ENCODE measurements at places on chromosomes 3 and 15.

DNA sequence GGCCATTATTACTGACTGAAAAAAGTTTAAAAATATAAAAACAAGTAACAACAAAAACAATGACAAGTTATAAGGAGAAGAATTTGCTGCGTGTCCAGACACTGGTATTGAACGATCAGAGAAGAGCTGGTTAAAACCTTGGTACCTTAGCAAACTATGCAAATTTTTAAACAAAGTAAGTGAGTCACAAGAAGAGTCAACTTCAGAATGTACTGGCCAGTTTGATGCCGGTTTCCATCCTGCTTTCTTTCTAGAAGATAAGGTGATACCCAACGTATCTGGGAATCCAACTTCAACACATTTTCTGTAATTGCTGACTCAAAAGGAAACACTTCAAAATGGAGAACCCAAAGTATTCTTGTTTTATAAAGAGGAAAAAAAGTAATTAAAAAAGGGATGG, 49.8 kb downstream of the RUBCN start:
- DNase-seq = no peak

DNA sequence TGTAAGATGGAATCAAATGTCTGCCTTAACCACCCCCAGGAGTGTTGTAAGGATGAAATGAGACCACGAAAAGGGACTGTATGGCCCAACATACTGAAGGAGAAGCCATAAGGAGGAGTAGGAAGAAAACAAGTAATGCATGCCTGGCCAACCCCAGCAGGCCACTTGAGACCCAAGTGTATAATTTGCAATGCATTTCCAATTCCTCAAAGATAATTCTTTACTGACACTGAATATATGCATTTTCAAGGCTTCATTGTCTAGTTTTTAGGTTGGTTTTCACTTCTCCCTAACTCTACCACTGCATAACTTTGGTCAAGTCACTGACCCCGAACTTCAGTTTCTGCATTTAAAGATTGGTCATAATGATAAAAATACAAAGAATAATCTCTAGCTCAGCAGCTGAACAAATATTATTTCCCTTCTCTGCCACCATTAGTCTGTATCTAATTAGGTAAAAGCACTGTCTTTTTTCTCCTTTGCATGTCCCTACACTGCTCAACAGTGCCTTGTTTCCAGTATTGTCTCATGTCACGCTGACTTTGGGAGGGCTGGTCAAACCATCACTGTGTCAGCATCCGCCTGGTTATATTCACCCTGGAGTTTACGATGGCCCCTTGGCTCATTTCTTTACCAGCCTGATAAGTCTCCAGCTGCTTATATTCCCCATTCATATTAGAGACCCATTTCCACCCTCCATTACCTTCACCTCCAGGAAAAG, 378.6 kb downstream of the NTRK3 start:
- DNase-seq = no peak

GRCh38 chr3:102084006-102084405, 234.7 kb downstream of the NFKBIZ start:
- DNase-seq = no peak

- DNase-seq = peak; percentile 52
Measured at GRCh38 chr3:45566196-45566595, 28.4 kb upstream of the LIMD1 start.

- DNase-seq = no peak
Measured at GRCh38 chr3:63047068-63047467, 171.9 kb upstream of the CADPS start.

GRCh38 chr3:172101107-172101506, 61.7 kb downstream of the FNDC3B start:
- no peak for DNase-seq

DNA sequence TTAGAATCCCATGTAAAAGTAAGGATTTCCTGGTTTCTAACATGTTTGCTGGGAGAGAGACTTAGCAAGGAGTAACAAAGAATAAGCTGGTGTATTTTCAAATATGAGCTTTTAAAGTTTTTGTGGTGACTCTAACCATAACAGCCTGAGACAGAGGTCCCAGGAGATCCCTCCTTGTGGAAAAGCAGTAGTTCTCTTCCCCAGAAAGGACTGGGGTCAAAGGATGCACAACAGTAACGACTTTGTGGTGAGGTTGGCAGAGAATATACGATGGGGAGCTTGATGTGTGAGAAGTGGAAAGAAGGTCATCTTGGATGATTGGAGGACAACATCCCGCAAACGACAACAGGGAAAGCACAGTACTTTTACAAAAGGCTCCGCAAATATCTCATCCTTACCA, 38.2 kb downstream of the ABHD5 start:
- no peak for DNase-seq

- DNase-seq = no peak
Measured at GRCh38 chr15:51303462-51303980, 34.9 kb downstream of the CYP19A1 start.

DNA sequence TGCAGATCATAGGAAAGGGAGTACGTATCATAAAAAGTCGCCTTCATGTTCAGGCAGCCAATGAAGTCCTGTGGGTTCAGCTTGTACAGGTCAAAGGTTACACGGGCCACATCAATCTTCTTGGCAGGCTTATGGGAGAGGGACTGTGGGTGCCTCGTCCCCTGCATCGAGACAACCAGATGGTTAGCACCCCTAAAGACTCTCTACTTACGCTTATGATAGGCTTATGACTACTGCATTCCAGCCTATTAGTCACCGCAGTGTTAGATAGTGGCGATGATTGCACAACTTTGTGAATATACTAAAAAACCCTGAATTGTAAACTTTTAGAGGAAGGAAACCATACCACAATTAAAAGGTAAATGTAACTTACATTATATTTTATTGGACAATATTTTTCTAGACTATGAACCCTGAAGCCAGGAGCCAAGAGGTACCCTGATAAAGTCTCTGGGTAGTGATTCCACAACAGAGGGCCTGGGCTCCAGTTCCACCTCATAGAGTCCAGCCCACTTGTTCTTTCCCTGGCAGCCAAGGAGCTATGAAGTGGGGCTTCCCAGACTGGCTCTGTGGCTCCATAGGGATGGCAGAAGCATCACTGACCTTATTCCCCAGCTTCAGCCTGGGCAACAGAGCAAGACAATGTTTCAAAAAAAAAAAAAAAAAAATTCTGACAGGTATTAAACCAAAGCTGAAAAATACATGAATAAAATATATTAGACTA, 2.5 kb upstream of the FANCD2 start:
- no peak for DNase-seq

- DNase-seq = no peak
Measured at GRCh38 chr3:50545781-50546180, 21.8 kb downstream of the C3orf18 start.

- no peak for DNase-seq
Measured at GRCh38 chr15:42034628-42035434, 14.0 kb upstream of the PLA2G4E start.

DNA sequence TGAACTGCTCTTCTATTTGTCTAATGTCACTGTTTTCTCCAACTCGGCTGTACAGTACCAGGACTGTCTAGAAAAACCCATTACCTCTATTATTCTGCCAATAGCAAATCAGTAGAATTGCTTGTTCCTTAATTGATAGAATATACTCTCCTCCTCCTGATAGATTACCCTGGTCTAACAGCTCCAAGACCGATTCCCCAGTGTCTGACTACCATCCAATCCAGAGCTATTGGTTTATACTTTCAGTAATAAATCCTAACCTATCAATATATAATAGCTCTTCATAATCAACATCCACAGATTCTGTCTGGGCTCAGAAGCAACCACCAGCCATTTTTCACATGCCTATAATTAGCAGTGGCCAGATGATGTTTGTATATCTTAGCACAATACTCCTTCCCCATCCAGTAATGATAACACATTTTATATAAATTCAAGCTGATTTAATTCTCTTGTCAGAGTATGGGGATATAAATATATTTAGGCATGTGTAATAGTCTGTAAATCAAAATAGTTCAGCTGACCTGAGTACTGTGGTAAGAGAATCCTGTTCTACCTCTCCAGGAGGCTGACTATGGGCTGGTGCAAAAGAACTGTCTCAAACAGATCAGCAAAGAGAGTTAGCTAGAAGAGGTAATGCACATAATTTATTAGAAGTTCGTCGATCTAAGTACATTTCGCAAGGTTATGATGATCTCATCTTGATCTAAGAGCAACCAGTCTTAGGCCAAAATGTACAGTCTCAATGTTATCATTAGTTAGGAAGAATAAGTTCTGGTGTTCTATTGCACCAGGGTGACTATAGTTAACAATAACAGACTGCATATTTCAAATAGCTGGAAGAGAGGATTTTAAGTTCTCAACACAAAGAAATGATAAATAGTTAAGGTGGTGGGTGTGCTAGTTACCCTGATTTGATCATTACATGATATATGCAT, 193.4 kb downstream of the SHOX2 start:
- no peak for DNase-seq

GRCh38 chr15:78676424-78677110, 35.6 kb upstream of the CHRNB4 start:
- DNase-seq = no peak

DNA sequence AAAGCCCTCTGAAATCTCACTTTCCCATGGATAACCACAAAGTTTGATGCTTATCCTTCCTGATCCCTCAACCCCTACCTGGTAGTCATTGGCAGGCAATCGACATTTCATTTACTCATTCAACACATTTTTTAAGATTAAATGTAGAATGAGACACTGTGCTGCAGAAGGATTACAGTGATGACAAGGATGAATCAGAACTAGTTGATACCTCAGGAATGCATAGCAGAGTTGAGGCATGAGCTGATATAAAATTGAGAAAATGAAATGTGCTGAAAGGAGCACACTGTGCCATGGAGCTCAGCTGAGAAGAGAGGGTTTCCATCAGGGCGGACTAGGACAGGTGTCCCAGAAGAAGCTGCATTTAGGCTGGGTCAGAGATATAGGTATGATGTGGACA, 48.9 kb upstream of the ACTL6A start:
- DNase-seq = no peak

DNA sequence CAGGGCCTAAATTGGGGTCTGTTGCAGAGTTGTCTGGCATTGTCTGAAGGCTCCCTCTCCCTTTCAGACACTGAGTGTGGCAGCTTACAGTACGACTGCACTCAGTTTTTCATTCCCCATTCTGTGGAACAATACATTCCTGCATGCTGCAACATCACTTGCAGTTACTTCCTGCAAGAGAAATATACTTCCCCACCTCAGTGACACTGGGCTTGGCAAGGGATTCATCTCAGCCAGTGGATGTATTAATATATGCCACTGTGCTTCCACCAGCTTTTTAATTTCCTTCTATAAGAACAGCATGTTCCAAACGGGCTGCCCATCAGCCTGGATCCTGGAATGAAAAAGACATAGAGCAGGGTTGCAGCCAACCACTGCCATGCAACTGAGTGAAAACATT, 23.1 kb downstream of the B3GALNT1 start:
- no peak for DNase-seq

- no peak for DNase-seq
Measured at GRCh38 chr3:185021256-185021655, 131.6 kb downstream of the C3orf70 start.

DNA sequence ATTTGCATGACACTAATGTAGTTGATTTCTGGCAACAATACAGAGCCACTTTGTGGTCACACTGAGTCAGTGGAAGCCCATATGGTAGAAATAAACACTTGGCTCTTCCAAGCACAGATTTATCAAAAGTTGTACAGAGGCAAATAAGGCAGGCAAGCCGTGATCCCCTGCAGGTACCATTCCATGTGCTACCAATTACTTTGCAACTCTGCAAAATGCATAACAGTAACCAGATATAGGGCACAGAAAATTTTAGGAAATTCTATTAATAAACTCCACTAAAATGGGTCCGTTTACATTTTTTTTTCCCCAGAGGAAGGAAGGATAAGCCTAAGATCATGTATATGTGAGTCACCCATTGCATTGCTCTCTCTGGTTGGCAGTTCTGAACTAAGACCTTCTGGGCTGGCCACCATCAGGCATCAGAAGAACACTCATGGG, 103.1 kb upstream of the PTX3 start:
- no peak for DNase-seq

DNA sequence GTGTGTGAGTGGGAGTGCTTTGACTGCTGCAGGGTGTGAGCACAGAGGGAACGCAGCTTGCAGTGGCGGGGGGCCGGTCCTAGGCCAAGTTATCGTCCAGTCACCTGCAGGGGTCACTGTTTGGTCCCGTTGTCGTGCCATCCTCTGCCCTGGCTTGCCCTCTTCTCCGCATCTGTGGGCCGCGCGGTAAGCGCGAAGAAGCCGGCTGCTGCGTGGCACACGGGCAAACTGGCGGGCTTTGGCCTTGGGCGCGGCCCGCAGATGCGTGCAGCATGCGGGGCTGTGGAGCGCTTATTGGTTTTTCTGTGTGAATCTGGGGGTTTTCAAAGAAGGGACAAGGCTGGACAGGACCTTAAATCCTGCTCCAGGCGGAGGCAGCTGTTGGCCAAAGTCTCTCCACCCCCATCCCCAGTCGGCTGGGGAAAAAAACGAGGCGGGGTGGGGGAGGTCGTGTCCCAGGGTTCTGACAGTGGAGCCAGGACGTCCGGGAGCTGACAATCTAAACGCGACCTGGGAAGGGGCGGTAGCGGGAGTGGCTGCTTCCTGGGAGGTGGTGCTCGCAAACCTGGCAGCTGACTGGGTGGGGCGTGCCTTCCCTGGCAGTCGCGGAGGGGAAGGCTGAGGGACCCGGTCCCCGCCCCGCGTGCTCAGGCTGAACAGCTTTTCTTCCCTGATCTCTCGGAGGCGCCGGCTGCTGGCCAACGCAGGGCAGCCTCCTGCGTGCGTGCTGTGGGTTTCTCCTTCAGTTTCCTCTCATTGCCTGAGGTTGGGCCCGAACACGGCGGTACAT, 39.7 kb upstream of the VEPH1 start:
- no peak for DNase-seq

GRCh38 chr3:94132777-94133176, 69.9 kb downstream of the NSUN3 start:
- DNase-seq = no peak

DNA sequence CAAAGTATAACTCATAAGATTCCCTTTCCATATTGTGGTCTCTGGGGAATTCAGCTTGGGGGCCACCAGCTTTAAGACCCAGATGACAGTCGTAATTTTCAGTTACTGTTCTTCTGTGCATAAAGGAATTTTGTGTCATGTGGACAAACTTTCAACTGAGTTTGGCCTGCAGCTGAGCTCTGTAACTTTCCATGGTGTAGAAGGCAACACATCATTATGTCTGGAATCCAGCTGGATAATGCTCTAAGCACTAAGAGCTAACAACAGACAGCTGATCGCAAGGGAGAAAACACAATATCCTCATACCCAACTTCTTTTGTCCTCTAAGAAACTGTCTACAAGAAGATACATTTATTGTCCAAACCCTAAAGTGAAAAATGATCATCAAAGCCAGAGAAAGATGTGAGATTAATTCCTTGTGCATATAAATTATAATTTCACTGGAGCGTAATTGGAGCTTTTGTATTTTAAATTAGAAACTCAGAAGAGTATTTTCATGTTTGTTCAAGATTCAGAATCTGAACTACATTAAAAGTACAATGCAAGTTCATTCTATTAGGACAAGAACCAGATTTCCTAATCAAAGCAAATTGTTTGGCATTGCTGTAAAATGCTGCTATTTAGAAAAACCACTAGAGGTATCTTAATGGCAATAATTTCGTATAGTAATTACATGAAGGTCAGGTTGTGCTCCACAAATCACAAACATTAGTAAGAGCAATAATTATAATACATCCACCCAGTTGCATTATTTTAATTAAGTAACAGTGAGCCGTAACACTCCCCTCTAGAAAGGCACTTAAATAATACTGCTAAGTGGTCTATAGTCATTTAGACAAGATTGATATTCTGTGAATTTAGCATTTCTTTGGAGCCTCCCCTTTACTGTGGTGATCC, 218.8 kb downstream of the ATP8B4 start:
- DNase-seq = no peak

Data from chondrocyte (in vitro differentiated cells).